Gastroesophageal sphincter (tissue), 4 donors: ENCODE measurements at places on chromosomes 4 and X.

DNA sequence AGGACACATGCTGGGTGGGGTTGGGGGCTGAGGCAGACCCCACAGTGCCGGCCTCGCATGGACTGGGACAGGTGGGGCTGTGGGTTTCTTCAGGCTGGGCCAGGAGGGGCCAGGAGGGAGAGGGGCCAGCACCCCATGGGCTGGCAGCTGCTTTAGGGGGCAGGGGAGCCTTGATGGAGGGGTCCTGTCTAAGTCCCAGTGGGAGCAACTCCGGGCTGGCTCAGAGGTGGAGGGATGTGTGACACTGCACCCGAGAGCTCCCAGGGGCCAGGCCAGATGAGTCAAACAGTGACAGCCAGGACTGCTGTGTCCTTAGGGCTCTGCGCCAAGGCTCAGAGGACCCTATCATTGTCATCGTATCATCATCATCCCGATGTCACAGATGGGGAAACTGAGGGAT lies 4.4 kb upstream of the ABLIM2 start:
- no peak for ATAC-seq

- no peak for ATAC-seq
Observed at GRCh38 chr4:147548256-147548655, 67.4 kb downstream of the EDNRA start.

DNA sequence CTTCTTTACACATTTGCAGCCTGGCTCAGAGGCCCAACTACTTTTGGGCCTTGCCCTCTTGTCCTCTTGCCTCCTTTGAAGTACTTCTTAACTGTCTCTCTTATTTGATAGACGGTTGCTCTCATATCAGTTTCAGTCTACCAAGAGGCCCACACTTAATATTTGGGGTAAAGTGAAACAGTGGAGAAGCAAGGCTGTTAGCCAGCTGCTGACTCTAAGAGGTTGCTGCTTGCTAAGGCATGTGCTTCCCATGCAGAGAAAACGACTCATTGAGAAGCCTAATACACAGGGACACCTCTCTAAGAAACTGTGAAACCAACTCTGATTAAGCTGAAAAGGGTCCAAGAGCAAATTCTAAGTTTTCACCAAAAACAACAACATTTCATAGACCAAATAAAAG lies 94.6 kb downstream of the PPP3CA start:
- ATAC-seq: no peak

GRCh38 chrX:69293776-69294601 lies 128.7 kb upstream of the PJA1 start:
- ATAC-seq: no peak

DNA sequence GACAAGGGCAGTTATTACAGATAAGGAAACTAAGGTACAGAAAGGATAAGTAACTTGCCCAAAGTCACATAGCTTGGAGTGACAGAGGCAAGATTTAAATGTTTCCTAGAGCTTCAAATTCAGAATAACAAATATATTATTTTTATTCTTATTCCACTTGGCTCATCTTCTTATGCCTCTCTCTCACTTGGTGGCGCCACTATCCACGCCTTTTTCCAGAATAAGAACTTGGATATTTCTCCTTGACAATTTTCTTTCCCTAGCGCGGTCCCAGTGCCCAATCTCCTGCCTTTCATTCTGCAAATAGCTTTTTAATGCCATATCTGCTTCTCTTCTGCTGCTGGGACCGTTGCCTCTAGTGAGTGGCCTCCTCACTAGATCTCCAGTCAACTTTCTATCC lies 78.5 kb downstream of the MSN start:
- no peak for ATAC-seq

- no peak for ATAC-seq
Observed at GRCh38 chrX:68492583-68492982, 6.3 kb upstream of the YIPF6 start.

DNA sequence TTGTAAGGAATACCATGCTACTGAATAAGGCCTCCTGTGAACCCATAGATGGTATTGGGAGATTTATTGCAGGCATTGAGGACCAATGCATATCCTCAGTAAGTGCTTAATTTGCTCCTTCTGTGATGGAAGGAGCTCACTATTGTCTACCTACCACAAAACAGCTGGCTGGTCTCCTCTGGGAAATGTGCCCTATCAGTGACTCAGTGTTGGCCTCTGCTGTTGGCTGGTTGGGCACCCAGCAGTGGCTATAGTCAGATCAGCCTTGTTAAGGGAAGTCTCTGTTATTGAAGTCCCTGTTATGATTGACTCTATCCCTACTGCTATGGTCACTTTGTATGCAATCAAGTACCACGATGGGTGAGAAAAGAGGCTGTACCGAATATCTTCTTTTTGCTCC lies 27.5 kb upstream of the OTUD4 start:
- no peak for ATAC-seq
